ENCODE measurements at places on chromosomes 1 and 21.

DNA sequence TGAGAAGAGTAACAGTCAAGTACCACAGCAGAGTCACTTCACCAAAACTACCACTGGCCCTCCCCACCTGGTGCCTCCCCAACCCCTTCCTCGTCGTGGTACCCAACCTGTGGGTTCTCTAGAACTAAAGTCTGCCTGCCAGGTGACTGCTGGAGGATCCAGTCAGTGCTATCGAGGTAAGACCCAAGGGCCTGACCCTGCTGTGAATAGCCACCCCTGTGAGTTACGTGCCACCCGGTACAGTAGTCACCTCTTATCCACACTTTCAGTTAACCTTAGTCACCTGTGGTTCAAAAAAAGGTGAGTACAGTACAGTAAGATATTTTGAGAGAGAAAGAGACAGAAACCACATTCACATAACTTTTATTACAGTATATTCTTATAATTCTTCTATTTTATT lies 16.5 kb downstream of the TTF2 start:
- DNase-seq = no peak

- no peak for DNase-seq
Observed at GRCh38 chr1:32051706-32052105, 21.0 kb upstream of the TMEM39B start.

- DNase-seq = no peak
Observed at GRCh38 chr1:30302858-30303257, 420.5 kb downstream of the MATN1 start.

DNA sequence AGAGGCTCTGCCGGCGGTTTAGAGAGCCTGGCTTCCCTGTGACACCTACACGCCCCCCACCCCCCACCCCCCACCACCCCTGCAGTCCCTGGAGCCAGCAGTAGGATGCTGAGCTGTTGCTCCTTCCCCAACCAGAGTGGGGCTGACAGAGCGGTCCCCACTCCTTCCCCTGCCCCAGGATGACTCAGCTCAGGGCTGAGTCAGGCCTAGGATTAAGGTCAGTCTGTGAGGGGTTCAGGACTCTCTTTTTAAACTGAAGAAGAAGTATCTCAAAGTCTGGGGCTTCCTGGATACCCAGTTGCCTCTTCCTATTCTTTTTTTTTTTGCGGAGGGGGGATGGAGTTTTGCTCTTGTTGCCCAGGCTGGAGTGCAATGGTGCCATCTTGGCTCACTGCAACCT lies 19.1 kb downstream of the DMBX1 start:
- no peak for DNase-seq

DNA sequence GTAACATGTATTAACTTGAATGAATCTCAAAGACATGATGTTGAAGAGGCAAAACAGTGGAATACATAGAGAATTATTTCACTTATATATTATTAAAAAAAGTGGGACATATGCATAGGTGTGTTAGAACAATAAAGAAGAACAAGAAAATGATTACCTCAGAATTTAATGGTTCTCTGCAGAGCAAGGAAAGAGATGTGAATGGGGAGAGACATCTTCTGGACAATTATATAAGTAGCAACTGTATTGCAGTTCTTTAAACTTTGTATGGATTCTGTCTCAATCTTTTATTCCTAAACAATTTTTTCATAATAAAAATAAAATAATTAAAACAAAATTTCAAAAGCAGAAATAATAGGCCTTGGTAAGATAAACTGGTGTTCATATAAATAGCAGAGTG lies 674.9 kb upstream of the ADGRL4 start:
- DNase-seq = no peak

GRCh38 chr1:41524676-41525675 lies 40.5 kb upstream of the EDN2 start:
- DNase-seq = no peak

- no peak for DNase-seq
Observed at GRCh38 chr1:196651637-196652215, at the start of gene CFH. CFH (plus strand) TSS chr1:196652043; CDS start chr1:196652118, 75 bp downstream.

DNA sequence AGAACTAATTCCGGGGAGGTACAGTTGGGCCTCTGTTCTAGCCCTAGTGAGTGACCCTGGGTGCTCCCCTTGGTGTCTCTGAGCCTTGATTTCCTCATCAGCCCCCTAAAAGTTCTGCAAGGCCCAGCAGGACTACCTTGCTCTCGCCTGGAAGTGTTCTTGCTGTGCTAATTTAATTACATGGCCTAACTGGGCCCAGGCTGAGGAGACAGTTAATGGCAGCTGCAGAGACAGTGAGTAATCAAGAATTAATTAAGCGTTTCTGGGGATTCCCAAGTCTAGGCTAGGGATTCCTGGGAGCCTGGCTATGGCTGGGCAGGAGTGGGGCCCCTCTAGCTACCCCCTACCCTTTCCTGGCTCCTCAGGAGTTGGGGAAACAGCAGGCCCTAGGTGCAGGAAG lies 24.7 kb upstream of the DMBX1 start:
- no peak for DNase-seq

- no peak for DNase-seq
Observed at GRCh38 chr1:19203440-19203839, 6.6 kb downstream of the UBR4 start.

GRCh38 chr1:177302357-177303044 lies 131.7 kb downstream of the BRINP2 start:
- no peak for DNase-seq

DNA sequence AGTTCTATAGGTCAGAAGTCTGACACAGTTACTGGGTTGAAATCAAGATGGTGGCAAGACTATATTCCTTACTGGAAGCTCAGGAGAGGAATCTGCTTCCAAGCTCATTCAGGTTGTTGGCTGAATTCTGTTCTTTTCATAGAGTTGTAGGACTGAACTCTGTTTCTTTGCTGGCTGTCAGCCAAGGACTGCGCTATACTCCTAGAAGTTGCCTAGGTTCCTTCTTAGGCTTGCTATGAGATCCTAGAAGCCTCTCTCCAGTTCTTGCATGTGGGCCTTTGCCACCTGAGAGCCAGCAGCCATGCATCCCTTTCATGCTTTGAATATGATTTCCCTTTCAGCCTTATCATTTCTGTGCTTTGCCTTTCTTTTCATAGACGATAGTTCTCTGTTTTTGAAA lies 176.4 kb downstream of the RPS6KC1 start:
- DNase-seq = no peak

- DNase-seq = no peak
Observed at GRCh38 chr1:73832276-73833181, 365.4 kb downstream of the LRRIQ3 start.

DNA sequence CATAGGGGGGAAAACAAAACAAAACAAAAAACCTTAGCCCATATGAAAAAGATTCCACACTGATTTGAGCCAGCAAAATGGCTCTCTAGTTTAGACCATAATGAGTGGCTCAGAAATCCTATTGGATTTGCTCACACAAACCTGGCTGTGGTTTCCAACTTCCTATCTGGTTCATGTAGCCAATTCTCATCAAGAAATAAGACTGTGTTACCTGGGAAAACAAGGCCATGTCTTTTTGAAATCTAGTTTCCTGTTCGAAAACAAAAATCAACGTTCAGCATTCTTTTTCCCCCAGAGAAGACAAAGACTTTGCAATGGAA lies 69.2 kb downstream of the TBX15 start:
- no peak for DNase-seq

DNA sequence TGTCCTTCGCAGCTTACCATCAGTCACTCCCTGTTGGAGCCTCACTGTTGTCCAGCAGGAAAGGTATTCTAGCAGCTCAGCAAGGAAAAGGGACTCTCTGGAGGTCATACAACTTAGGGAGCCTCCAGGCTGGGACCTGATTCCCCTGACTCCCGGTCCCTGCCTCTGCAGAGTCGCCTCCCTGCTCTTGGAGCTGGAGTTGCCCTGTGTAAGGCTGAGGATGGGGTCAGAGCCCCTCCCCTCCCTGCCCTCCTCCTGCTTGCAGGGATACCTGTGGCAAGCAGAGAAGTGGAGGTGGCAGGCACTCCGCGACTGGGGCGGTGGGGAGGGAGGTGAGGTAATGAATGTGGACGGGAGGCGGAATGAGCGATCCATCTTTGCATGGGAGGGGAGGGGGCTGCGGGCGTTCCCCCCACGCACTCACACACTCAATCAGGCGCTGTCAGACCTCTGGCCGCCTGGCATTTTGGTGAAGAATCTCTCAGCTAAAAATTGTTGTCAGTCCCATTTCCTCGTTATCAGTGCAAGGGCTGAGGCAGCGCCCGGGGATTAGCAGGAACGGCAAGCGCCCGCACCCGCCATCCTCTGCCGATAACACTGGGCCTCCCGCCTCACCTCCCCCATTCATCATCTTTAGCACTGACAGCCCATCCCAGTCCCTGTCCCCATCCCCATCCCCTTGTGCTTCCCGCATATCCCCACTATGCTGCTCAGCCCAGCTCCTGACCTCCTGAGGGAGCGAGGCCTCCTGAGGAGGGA lies 64.3 kb downstream of the TMEM53 start:
- no peak for DNase-seq

DNA sequence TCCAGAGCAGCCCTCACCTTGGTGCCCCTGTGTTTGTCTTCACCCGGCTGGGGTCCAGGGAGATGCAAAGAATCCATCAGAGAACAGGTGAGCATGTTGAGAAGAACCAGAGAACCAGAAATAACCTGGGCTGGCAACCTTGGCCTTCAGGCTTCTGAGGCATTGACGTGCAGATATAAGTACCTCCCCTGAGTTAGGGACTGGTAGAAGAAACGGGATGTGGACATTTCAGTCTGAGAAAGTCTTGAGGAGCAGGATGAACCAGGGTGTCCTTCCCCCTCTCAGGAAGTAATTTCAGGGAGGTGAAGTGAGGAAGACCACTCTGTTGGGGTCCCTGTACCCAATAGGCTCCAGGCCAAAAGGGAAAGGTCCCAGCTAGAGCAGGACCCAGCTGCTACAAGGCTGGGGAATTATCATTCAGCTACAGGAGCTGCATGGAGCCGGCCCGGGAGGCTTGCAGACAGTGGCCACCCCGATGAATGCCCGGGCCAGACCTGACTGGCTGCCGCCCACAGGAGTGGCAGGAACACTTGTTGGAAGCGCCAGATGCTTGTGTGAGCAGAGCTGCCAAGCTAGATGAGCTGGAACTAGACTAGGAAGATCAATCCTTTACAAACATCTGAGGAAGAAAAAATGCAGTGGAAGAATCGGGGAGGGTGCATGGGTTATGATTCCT lies 1.7 kb upstream of the AURKAIP1 start:
- no peak for DNase-seq

- DNase-seq = no peak
Observed at GRCh38 chr21:43294194-43294902, 125.5 kb downstream of the CRYAA start.

- no peak for DNase-seq
Observed at GRCh38 chr1:55820501-55820900, 605.3 kb upstream of the USP24 start.
